ENCODE measurements at places on chromosomes 6 and 20.

DNA sequence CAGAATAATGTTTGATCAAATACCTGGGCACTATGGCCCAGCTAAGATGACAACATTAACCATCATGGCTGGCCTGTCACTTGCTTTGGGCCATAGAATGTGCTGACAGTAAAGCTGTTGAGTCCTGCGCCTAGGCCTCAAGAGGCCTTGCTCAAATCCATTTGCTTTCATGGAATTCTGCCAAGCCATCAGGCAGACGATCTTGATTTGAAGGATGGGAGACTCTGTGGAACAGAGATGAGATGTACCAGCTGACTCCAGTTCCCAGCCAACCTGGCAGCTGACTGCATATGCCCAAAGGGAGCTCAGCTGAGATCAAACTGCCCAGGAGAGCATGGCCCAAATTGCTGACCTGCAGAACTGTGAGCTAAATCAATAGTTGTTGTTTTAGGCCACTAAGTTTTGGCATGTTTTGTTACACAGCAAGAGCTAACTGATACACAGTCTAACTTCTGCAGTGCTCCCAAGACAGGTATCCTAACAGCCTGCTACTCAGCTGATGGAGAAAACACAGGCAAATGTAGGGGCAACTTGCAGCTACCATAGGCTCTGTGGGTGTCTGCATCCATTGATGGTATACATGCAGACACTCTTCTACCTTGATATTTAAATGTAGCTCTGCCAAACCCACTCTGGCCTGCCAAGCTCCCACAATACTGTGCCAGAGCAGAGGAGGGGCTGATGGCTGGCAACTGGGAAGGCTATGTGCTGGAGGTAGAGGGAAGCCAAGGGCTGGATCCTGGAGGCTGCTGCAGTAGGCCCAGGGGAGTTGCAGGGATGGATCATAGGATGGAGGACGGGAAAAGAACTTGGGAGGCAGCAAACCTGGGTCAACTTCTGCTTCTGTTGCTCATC, 55.2 kb upstream of the RNF24 start:
- DNase-seq = no peak

DNA sequence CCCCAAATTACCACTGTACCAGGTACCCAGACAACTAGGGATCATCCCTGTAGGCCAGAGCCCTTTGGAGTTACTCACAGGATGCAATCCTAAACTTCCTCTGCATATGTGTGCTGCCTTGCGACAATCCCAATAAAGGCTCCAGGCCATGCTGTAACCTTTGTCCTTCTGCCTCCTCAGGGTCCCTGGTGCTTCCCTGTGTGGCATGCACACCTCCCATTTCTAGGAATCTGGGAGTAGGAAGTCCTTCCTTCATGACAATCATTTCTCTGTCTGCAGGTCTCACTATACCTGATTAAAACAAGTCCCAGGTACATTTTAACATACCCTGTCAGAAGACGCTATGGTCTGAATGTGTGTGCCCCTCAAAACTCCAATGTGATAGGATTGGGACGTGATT, 37.0 kb upstream of the MCUR1 start:
- DNase-seq = no peak

GRCh38 chr20:3330046-3330741, 77.3 kb downstream of the DNAAF9 start:
- no peak for DNase-seq

DNA sequence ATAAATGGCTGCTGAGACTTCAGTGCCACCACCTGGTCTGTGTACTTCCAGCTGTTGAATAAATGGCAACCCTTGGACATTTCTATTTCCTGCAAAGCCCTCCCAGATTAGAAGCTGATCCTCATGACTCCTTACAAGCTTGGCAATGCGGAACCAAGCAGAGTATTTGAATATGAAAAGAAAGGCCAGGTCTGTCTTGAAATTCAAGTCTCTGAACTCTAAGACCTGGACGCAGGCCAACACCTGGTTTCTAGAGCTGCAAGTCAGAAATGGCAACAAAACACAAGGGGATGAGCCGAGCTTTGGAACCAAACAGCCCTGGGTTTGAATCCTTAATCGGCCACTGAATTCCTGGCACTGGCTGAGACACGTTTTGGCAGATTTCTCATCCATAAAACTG, 353.4 kb downstream of the PTPRT start:
- no peak for DNase-seq

- no peak for DNase-seq
Measured at GRCh38 chr6:30834646-30835045, 49.7 kb upstream of the DDR1 start.

DNA sequence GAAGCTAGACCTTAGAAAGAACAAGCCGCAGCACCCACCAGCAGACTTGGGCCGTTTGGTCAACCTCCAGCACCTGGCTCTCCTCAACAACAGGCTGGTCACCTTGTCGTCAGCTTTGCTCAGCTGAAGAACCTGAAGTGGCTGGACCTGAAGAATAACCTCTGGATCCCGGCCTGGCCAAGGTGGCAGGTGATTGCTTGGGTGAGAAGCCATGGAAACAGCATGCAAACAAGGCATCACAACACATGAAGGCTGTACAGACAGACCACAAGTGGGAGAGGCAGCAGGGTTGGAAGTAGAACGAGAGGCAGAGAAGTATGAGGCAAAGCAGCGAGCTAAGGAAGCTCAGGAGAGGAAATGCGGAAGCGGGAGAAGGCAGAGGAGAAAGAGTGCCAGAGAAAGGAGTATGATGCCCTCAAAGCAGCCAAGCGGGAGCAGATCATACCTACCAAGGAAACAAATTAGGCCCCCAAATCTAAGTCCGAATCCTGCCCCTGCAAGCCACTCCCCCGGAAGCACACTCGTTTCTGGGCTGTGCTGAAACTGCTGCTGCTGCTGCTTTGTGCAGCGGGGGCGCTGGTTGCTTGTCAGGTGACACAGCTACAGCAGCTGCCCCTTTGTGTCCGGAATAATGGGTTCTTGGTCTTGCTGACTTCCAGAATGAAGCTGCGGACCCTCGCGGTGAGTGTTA, 121.6 kb upstream of the LGSN start:
- no peak for DNase-seq

DNA sequence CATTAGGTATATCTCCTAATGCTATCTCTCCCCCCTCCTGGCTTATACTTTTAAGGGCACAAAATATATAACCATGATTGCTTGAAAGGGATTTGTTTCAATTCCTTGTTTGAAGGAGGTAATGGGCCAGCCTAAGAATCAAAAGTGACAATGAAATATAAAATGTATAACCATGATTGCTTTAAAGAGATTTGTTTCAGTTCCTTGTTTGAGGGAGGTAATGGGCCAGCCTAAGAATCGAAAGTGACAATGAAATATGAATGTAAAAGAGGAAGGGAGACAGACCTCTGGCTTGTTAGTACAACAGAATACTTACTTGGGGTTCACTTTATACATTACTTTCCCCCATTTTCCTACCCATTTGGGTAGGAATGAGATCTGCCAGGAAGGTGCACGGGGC, 55.5 kb downstream of the FOXC1 start:
- DNase-seq = no peak

DNA sequence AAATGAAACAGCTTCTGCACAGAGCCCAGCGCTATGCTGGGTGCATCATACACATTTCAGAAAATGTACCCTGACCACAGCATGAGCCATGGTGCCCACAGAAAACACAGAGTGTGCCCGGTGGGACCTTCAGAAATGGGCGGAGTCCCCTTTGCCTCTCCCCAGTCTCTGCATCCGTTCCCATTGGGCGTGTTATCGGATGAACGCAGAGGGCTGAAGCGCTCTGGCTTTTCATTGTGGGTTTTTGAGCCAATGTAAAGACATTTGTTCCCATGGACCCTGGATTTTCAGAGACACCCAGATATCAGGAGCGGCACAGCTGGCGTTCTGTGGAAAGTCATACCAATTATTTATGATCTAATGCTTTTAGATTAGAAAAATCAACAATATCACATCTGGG, 99.8 kb downstream of the DACT2 start:
- no peak for DNase-seq

- no peak for DNase-seq
Measured at GRCh38 chr6:37017606-37018197, 12.2 kb downstream of the FGD2 start.

GRCh38 chr6:4153514-4153985, 18.2 kb upstream of the ECI2 start:
- DNase-seq = no peak

GRCh38 chr6:164072240-164072666, 657.7 kb downstream of the QKI start:
- DNase-seq = no peak

GRCh38 chr6:126227833-126228702, 111.8 kb upstream of the CENPW start:
- no peak for DNase-seq

GRCh38 chr20:25046736-25047666, 10.9 kb downstream of the ACSS1 start:
- DNase-seq = no peak

DNA sequence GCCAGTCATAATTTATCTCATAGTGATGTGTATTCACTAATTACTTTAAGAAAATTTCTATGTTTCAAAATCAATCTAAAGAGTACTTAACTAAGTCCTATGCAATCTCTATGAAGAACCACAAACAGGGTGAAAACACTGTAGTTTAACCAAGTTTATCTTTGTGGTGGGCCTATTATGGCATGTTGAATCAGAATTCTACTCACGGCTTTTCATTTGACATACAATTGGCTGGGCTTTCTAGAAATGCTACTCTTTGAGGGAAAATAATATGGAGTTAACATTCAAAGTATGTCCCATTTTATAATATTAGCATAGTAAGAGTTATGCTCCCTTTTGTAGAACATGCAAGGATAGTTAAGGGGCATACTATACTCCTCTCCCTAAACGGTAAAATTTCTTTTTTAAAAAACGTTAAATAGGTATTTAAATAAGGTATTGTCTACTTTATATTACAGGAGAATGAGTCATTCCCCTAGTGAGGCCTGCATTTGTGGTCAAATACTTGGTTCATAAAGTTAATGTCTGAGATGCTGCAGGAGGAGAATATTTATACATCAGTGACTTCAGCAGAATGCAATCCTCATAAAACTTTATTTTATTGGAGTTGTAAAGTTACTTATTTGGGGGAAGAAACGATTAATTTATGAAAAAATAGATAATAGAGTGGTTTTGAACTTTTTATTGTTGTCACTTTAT, 1.8 kb downstream of the MOXD1 start:
- DNase-seq = no peak

DNA sequence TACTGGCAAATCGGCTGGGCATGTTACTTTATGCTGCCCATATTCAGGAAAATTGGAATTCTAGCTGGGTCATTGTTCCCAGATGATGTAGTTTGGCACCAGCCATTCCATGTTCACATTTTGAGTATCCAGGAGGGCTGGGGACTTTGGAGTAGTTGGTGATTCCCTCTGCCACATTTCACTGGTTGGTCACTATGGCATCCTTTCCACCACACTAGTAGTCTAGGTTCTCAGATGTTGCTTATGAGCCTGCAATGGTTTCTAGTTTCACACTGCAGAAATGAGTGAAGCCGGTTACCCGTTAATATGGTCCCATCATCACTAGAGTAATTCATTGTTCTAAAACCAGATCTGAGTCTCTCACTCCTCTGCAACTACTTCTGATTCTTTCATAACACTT, 4.6 kb downstream of the PTPN1 start:
- no peak for DNase-seq

DNA sequence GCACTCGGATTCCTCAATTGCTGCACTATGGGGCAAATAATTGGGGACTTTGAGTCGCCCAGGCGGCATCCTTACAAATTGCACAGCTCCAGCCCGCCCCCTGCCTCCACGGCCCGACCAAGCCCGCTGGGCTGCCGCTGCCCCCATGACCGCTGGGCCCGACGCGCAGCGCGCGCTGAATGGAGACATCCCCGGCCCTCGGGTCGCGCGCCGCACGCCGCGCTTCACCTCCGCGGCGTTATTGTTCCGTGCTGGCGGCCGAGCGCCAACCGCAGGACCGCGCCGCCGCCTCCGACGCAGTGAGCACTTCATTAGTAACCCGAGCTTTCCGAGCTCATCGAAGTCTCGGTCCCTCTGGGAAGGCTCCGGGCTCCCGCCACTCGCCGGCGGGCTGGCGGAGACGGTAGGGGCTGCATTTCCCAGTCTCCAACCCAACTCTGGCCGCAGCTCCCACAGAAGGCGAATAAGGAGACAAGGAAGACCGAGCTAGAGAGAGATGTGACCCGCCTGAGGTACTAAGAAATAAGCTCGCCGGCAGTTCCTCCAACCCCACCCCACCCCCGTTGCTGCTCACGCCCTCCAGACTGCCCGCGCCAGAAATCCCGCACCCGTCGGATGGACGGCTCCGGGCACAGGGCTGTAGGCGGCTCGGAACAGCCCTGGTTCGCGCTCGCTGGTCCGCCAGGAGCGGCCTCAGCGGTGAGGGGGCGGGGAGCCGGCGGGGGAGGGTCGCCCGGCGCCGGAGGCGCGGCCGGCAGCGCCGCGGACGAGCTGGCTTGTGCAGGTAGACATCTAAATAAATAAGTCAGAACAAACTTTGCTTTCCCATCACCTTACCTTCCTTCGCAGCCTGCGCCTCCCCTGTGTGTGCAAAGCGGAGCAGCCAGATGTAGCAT, 703 bp downstream of the EPHA7 start:
- no peak for DNase-seq

DNA sequence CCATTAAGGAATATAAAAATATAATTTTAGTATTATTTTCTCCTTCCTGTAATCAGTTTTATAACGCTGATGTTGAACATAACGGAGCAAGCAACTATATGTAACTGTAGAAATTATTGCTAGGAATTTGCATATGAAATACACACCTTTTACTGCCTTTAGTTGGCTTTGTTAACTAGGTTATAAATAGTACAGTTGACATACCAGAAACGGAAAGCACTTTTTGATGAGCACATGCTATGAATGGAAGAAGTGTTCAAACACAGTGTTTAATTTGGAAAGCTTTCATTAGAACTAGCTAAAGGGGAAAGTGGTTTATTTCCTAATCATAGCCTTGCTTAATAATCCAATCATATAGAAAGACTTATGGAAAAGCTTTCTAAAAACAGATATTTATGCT, 25.3 kb upstream of the BEND3 start:
- no peak for DNase-seq

DNA sequence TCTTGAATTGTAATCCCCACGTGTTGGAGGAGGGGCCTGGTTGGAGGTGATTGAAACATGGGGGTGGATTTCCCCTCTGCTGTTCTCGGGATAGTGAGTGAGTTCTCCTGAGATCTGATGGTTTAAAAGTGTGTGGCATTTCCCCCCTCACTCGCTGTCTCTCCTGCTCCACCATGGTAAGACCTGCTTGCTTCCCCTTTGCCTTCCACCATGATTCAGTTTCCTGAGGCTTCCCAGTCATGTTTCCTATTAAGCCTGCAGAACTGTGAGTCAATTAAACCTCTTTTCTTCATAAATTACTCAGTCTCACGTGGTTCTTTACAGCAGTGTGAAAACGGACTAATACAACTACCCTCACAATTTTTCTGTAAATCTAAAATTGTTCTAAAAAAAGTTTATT, 26.8 kb upstream of the FAM184A start:
- DNase-seq = no peak

GRCh38 chr6:35786810-35787209, 6.0 kb downstream of the CLPSL1 start:
- no peak for DNase-seq

All from activated T-cell treated with anti-CD3 and anti-CD28 coated beads for 1 hour (primary cell).